Hematopoietic multipotent progenitor cell treated with erythropoietin and hydrocortisone succinate and interleukin-3 and kit ligand, for 15 days (in vitro differentiated cells): ENCODE measurements at places on chromosomes 4 and X.

DNA sequence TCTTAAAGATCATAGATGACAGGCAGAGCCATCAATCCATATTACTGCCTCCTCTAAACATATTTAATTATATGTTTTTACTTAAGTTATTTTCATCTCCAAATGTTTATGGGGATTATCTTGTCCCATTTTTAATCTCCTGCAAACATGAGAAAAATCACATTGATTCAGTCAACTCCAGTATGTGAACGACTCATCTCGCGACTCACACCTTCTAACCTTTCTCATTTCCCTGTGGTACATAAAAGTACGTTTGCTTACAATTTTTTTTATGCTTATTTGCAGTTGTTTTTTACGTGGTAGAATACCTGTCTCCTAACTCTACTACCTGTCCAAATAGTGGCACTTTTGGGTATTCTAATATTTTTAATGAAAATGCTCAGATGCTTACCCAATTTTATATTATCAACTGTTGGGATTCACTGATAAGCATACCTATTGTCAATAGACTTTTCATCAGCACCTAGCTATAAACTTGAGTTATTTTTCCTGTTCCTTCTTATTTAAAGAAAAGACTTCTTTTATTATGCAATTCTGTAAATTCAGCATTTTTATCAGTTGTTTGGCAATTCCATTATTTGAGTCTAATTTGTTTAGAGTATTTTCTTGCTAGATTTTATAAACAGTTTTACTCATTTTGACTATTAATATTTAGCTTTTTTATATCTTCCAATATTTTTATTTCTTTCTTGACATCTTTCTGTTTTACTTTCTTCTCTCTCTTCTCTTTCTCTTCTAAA, 276.6 kb downstream of the ANK2 start:
- no peak for DNase-seq

DNA sequence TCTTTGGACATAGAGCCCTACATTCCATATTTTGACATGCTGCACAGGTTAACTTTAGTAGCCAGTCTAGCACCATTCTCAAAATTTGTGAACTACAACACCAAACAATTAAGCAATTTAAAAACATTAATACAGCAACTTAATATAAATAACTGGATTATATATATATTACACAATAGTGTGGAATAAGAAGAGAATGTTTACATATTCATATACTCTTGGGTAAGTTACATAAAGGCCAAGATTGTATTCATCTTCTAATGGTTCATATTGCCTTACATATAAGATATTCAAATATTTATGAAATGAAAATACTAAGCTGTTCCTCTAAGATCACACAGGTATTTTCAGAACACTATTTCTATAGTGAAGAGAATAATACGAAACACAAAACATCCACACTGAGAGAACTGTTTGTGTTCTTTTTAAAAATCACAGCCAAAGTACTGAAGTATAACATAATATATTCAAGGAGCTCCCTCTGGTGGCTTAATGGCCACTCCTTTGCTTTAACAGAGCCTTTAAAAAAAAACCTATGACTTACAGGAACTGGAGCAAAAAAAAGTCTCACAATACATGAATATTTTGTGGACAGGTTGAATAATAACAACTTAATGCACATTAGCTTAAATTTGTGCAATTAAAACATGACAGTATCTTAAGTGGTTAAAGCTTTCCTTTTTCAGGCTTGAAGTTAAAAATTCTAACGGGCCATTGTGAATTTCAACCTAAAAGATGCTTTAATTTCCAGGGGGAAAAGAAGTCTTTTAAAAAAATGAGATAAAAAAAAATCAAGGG, 46.2 kb downstream of the NEK1 start:
- DNase-seq = peak; percentile 59

- DNase-seq = no peak
Measured at GRCh38 chr4:74473155-74473811, 28.3 kb downstream of the AREG start.

GRCh38 chr4:98935633-98936032, 6.7 kb upstream of the EIF4E start:
- no peak for DNase-seq

- DNase-seq = no peak
Measured at GRCh38 chr4:173528378-173529321, 1.4 kb downstream of the HAND2 start.

DNA sequence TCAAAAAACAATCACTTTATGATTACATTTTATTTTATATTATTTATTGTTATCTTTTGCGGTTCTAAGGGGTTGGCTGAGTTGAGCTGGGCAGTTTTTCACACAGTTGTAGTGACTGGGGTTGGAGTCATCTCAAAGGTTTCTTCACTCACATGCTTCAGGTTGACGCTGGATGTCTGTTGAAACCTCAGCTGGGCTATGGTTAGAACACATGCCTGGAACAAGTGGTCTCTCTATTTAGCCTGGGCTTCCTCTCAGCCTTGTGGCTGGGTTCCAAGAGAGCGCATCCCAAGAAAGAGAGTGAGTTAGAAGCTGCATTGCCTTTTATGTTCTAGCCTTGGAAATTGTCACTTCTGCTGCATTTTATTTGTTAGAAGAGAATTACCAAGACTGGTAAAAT, 87.4 kb downstream of the CBLL2 start:
- no peak for DNase-seq

- no peak for DNase-seq
Measured at GRCh38 chrX:148976571-148977400, 476.4 kb downstream of the AFF2 start.

GRCh38 chr4:184148738-184149637, 68.7 kb downstream of the ENPP6 start:
- no peak for DNase-seq

- DNase-seq = no peak
Measured at GRCh38 chrX:154012336-154012991, 7.2 kb downstream of the IRAK1 start.

DNA sequence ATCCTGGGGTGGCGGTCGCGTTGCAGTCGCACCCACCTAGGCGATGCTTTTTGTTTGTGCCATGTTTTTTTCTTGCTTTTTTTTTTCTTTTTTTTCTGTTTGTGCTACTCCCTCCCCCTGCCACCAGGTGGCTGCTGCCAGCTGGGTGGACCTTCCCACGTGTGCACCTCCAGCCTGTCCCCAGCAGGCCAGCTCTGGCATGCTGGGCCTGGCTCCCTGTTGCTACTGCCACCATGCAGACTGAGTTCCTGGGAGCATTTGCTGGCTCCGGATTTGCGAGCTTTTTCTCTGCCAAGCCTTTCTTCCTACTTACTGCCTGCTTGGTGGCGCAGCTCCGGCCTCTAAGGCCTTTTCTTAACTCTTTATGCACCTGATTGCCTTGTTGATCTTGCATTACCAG, 161.2 kb upstream of the WDFY3 start:
- DNase-seq = no peak

GRCh38 chrX:151042842-151043241, 59.7 kb downstream of the HMGB3 start:
- DNase-seq = no peak

GRCh38 chr4:48439988-48440387, 43.2 kb upstream of the SLC10A4 start:
- no peak for DNase-seq

- peak; percentile 1 for DNase-seq
Measured at GRCh38 chrX:151359931-151360871, 36.8 kb upstream of the VMA21 start.

DNA sequence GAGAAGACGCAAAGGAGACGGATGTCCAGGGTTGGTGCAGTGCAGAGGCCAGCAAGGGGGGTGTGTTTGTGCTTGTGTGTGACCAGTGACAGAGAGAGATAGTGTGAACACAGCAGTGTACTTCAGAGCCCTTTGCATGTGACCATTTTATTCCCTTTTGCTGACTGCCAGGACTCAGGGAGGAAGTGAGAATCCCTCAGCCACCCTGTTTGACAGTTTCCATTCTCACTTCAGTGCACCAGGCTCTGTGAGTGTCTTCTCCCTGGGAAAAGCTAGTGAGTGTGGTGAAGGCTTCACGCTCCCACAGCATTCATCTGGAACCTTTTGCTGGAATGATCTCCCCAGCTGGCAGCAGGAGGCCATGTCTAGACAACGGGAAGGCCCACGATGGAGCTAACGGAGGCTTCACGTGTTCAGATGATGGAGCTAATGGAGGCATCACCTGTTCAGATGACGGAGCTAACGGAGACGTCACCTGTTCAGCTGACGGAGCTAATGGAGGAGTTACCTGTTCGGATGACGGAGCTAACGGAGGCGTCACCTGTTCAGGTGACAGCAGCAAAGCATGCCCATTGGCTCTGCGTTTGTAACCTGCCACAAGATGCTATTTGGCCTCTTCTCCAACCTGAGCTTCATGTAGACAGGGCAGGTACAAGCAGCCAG, 195.4 kb downstream of the AFAP1 start:
- no peak for DNase-seq

- DNase-seq = no peak
Measured at GRCh38 chrX:105173071-105173470, 47.4 kb downstream of the TEX13A start.

GRCh38 chrX:155767051-155767875, 113.9 kb upstream of the VAMP7 start:
- no peak for DNase-seq

DNA sequence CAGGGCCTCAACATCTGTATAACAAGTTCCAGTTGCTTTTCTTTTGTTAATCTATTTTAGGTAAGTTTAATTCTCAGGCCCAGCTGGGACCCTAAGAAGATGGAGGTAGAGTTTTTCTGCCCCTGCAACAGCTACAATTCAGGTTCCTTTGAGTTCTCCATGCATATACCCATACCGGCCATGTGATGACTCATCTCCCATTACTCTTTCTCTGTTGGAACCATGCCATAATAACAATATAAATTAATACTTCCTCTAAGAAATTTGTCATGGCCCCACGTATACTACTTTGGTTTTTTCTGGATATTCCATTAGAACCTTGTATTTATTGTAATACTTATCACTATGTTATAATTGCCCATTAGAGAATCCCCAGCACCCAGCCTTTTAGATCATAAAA, 1.3 kb upstream of the INTU start:
- DNase-seq = no peak

GRCh38 chr4:147518086-147518485, 37.2 kb downstream of the EDNRA start:
- no peak for DNase-seq

DNA sequence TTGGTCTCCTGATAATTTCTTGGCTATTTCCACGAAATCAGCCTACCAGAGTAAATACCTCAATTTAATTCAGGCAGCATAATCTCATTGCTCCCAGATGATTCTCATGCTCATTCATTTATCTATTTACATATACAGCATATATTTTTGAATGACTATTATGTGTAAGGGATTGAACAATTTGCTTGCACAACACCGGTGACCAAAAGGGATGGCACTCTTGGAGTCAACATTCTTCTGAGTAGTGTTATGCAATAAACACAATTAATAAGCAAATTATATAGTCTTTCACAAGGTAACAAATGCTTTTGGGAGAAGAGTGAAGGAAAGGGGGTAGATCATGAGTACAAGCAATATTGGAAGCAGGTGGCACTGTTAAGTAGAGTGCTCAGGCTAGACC, 1015.3 kb downstream of the ARAP2 start:
- DNase-seq = no peak

DNA sequence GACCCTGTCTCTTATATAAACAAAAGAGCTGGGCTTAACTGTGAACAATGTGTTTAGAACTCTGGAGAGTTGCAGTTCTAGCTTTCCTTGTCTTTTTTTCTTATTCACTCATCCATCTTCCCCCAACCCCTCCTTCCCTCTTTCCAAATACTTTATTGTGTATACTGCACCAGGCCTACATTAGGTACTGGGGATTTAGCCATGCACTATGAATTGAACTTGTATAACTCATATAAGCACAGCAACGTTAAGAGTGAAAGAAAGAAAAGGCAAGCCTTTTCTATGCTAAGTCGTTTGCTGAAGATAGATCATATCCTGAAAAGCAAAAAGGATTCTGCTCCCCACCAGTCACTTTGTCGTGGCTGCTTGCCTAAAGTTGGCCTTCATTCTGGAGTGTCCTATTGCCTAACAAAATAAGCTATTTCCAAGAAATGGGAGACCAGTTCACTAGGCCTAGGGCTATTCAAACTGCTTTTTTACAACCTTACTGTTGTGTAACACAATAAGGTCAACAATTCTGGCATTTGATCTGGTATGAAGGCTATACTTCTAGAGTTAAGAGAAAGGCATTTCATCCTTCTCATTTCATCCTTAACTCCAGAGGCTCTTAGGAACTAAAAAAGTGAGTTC, 32.2 kb downstream of the CCNI start:
- DNase-seq = no peak

DNA sequence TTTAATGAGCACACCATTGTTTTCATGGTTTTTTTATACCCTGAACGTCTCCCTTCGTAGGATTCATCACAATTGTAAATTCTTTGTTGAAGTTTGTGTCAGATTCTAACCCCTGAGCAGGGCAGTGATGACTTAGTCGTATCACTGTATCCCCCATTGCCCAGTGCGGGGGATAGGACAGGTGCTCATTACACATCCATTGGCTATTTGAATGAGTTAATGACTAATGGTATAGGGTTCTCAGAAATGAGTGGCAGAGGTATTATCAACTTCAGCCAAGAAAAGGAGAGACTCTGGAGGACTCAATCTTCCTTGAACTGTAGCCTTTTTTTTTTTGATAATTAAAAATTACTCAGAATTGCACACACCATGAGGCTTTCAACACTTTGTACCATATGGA, 64.6 kb downstream of the SYNPO2 start:
- no peak for DNase-seq

GRCh38 chrX:40063555-40063954, 34.2 kb downstream of the BCOR start:
- no peak for DNase-seq

GRCh38 chr4:87499403-87500091, 29.6 kb downstream of the SPARCL1 start:
- DNase-seq = no peak

- DNase-seq = no peak
Measured at GRCh38 chr4:7823416-7823824, 116.2 kb downstream of the AFAP1 start.

DNA sequence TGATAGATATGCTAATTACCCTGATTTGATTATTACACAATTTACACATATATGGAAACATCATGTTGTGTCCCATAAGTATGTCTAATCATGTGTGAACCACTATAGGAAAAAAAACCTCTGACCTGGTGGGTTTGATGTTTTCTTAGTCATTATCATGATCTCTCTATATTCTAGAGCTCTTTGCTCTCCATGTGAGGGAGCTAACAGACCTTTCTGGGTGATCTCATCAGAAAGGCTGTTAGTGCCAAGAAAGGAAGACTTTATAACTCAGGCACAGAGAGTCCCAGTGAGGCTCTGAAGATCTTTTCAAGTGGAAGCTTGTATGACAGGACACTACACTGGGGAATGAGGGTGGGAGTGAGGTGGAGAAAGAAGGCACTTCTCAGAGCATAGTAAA, 527.7 kb upstream of the MAGEB2 start:
- no peak for DNase-seq

- DNase-seq = no peak
Measured at GRCh38 chr4:140743194-140743931, 12.8 kb downstream of the TBC1D9 start.
